ENCODE measurements at places on chromosomes 3 and 15. TPM values are rescaled to one million over a fixed set of nuclear protein-coding genes. Genes with fewer than 3 reads are reported as not detected.

- no peak for DNase-seq
These were observed 51.5 kb upstream of the CDV3 start for GRCh38 chr3:133521946-133522345.

GRCh38 chr15:31338318-31338878 is 11.8 kb downstream of the KLF13 start:
- DNase-seq: peak; percentile 65

DNA sequence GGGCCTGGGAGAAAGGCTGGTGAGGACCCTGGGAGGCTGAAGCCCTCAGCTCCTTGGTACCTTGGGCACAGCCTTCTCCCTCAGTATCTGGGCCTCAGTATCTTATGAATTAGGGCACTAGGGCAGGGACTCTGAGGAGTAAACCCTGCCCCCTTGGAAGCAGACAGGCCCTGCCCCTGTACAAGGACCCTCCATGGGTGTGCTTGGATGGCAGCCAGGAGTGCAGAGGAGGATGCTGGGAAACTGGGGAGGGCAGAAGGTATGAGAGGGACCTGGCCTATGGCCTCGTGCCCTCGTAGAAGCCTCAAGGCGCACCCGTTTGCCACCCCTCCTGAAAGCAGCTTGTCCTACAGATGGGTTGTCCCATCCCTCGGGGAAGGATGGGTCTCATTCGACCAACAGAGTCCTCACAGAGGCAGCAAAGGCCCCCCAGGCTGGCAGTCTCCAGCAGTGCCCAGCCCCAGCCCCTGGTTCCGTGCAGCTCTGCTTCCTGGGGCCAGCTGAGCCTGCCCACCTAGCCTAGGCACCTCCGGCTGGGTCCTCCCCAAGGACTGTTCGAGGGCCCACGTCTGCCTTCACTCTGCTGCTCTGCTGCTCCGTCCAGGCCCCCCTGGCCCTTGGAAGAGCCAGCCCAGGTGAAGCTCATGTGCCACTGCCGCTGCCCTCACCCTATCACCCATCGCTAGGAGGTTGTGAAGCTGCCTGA is 15.3 kb upstream of the SEMA3F start:
- no peak for DNase-seq

- peak; percentile 1 for DNase-seq
These were observed 1.0 kb upstream of the ZNF620 start for GRCh38 chr3:40504636-40505430.

Gene EAF1
- 16.1 TPM for total RNA-seq

Gene BRK1
- total RNA-seq: 130 TPM

All from kidney (tissue), 22 donors.